ENCODE measurements at places on chromosomes 7 and 10.

DNA sequence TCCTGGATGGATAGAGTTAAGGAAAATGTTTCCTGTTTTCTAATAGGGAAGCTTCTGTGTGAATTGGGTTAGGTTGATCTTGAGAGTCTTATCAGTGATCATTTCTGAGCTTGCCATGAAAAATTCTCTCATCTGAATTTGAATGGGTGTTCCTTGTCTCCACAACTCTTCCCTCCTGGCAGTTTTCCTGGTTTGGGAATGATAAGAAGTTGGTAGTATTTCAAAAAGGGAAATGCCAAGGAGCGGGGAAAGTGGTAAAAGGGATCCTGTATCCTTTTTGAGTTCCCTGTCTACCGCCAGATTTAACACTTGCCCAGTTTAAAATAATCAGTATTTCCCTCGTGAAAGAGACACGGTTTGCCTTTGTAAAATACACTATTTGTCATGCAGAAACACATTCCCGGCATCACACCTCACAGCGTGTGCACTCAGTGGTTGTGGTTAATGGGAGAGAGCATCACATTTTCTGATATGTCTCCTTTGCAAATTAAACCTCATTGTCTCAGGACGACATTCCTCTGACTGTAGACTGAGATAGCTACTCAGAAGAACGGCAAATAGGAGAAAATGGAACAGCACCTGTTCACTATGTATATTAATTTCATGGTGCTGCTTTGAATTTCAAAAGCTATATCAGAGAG is 113.2 kb upstream of the IFRD1 start:
- DNase-seq: no peak

DNA sequence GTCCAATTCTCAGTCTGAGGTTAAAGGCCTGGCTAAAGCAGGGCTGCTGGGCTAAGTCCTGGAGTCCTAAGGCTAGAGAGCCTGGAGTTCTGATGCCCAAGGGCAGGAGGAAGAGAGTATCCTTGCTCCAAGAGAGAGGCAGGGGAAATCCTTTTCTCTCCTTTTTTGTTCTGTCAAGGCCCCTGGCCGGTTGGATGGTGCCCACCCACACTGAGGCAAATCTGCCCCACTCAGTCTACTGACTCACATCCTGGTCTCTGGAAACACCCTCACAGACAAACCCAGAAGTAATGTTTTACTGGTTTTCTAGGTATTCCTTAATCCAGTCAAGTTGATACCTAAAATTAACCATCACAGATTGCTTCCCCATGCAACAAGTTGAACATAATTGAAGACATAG is 23.0 kb downstream of the ZNF518A start:
- DNase-seq: no peak

- DNase-seq: no peak
Measured at GRCh38 chr7:128710481-128710880, 28.7 kb upstream of the CALU start.

GRCh38 chr10:86170255-86171108 is 196.1 kb downstream of the GRID1 start:
- no peak for DNase-seq

DNA sequence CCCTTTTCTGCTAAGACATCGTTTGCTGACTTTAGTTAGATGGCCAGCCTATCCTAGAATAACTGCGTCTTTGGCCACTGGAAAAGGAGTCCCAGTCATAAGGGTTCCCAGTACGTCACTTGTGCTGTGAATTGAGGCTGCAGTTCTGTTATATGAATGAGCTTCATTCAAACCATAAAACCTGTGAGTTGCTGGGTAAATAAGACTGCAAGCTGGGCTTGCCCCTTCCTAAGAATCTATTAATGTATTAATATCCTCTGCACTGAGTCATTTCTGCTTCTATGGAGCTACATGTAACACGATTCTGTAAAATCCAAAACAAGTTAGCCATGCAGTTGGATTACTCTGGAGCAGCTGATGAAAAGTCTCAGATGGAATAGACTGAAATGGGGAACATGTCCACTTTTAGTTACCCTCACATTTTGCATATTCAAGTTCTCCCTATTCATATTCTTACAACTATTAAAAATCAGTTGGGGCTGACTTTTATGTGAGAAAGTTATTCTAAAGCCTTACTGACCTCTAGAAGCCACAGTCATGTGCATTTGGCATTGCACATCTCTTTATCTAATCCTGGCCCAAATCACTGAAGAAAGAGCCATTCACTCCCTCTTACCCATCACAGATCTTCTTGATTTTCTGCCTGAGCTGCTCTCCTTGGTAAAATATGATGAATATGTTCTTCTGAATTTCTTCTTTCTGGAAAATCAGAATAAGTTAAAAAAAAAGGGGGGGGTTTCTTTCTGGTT is 41.8 kb upstream of the TMEM213 start:
- DNase-seq: no peak

DNA sequence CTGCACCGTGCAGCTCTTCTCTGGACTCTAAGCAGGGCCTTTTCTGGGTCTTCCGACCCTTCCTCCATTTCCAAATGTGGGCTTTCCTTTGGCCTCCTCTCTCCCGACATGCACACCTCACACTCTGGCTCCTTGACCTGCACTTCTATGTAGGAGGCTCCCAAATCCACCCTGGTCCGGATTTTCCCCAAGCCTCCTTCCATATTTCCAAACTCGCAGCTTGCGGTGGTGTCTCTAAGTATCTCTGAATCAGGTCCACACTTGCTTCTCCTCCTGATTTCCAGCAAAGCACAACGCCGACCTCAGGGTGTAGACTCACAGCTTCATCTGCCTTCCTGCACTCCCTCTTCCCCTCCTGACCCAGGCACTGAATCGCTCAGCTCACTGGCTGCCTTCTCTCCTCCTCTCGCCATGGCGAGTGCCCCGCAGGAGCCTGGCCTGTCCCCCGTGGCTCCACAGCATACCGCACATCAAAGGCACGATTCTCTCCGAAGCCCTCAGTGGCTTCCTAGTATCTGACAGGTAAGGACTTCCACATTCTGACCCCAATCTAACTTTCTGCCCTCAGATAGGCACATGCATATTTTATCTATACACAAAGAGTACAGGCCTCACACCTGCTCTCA is 27.8 kb downstream of the DIP2C start:
- no peak for DNase-seq

- no peak for DNase-seq
Measured at GRCh38 chr7:45219801-45220435, 62.3 kb downstream of the RAMP3 start.

GRCh38 chr7:2436341-2437104 is 33.1 kb downstream of the CHST12 start:
- DNase-seq: no peak

GRCh38 chr7:131159961-131160361 is 167.7 kb upstream of the MKLN1 start:
- no peak for DNase-seq

- no peak for DNase-seq
Measured at GRCh38 chr10:49625411-49625810, 11.6 kb downstream of the CHAT start.

GRCh38 chr7:130160455-130160854 is 44.8 kb downstream of the TMEM209 start:
- DNase-seq: no peak

GRCh38 chr7:37494926-37495325 is 46.3 kb upstream of the ELMO1 start:
- DNase-seq: no peak

- DNase-seq: no peak
Measured at GRCh38 chr10:121500701-121501332, 97.4 kb downstream of the FGFR2 start.
